ENCODE measurements at places on chromosomes 16 and 17.
A peak's percentile ranks its signal among the peaks of the same experiment; 100 is the strongest.

DNA sequence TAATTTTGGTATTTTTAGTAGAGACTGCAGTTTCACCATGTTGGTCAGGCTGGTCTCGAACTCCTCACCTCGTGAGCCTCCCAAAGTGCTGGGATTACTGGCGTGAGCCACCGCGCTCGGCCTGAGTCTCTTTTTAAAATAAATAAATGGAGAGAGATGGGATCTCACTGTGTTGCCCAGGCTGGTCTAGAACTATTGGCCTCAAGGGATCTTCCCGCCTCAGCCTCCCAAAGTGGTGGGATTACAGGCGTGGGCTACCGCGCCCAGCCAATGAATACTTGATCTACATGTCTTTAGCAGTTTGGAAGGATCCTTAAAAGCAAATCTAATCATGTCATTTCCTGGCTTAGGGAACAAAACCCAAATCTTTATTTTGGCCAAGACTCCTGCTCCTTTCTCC, 1.2 kb downstream of the DHODH start:
- DNase-seq: no peak

GRCh38 chr17:43732958-43733357, 25.6 kb downstream of the SOST start:
- DNase-seq: no peak

DNA sequence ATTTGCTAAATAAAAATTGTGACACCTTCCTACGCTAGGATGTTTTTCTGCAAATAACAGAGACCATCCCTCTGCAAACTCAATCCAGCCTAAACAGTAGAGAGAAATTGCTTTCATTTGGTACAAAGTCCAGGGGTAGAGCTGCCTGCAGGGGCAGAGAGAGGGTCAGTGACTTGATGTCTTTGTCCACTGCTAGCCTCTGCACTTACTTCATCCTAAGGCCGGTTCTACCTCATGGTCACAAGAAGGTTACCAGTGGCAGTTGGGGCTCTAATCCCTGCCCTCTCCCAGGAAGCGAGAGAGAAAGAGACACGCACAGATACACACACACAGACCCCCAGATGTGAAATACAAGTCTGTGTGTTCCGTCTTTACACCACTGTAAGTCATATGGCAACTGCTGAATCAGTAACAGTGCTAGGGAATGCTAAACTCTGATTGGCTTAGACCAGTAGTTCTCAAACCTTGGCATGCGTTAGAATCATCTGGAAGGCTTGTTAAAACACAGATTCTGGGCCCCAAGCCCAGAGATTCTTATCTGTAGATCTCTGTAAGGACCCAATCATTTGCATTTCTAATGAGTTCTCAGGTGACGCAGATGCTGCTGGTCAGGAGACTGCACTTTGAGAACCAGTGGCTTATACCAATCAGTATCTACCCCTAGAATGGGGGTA, 13.1 kb upstream of the LPCAT2 start:
- DNase-seq: no peak

GRCh38 chr17:44587339-44587738, 30.1 kb downstream of the FZD2 start:
- DNase-seq: no peak

- no peak for DNase-seq
Measured at GRCh38 chr17:80376531-80376930, 38.4 kb upstream of the ENDOV start.

DNA sequence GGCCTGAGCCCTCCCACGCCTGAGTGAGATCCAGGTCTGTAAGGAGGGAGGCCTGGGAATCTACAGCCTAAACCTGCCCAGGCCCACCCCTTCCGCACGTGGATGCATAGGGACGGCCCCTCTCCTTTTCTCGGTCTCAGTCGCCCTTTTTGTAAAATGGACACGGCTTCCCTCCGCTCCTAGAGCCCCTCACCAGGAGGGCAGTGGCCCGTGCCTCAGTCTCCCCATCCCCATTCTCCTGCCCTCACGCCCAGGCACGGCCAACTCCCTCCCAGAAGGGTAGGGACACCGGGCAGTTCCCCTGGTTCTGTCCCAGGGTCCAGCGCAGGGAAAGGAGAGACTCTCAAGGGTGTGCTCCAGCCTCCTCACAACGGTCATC, 48.1 kb downstream of the WNT3 start:
- no peak for DNase-seq

DNA sequence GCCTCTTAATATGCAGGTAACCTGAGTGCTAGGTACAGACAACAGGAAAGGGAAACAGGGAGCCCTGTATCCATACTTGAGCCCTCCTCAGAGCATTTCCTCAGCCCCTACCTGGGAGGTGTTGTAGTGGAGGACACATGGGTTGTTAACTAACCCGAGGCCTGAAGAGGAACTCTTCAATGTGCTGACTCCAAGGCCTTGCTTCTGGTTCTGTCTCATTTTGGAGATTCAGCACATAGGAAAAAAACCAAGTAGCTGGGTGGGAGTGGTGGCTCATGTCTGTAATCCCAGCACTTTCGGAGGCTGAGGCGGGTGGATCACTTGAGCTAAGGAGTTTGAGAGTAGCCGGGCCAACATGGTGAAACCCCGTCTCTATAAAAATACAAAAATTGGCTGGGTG, 24.8 kb downstream of the SNX11 start:
- no peak for DNase-seq

DNA sequence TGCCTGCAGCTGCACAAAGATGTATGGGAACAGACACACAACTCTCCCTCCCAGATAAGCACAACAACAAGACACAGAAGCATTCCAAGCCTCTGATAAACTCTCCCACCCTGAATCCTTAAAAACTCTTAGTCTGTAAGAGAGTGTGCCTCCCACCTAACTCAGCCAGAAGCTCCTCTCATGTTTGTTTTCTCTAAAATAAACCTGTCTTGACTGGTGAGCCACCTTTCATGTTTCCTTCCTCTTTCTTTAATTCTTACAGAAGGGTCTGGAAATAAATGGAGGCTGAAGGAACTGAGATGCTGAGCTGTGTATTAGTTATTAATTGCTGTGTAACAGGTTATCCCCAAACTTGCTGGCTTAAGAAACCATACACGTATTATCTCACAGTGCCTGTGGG, 57.2 kb downstream of the MEOX1 start:
- no peak for DNase-seq

DNA sequence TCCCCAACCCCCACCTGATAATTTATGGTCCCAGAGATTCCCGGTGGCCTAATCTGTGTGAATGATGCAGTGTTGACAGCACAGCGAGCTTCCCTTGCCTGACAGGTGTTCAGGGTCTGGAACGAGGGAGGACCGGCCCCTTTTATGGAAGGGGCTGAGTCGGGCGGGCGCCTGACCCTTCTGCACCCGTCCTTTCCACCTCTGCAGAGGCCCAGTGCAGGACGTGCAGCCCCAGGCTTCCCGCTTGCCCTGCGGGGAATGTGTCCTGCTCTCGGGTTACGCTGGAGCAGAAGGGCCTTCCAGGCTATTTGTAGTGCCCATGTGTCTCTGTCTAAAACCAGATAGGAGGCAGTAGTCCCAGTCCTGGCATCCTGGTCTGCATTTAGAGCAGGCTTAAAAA, 16.2 kb downstream of the SMTNL2 start:
- no peak for DNase-seq

DNA sequence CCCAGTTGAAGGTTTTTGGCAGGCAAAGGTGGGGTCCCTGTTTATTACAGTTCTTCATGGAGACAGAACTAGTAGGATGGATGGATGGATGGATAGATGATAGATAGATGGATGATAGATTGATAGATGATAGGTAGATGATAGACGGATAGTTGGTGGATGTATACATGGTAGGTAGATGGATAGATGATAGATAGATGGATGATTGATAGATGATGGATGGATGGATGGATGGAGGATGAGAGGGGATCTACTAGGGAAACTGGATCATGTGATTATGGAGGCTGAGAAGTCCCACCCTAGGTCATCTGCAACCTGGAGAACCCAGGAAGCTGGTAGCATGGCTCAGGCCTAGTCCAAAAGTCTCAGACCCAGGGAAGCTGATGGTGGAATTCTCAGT, 88.6 kb downstream of the ABCC1 start:
- DNase-seq: no peak

GRCh38 chr17:7445619-7445968, 733 bp downstream of the CHRNB1 start:
- no peak for DNase-seq

- DNase-seq: no peak
Measured at GRCh38 chr17:43967251-43967875, 13.6 kb upstream of the PYY start.

DNA sequence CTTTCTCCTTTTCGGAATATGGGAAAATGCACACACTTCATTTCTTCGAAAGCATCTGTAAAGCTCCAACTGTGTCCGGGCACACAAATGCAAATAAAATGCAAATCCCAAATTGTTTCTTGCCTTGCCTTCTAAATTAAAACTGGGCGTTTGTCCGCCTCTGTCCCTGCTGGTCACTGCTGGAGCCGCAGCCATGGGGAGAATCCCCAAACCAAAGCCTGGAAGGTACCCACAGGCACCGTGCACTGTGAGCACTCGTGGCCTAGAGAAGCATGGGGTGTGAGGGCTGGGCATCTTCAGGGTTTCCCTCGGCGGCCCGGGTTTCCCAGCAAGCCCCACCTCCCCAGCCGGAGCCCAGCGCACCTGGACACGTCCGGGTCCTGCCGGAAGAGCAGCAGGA, 2.9 kb downstream of the SLC47A2 start:
- DNase-seq: no peak

DNA sequence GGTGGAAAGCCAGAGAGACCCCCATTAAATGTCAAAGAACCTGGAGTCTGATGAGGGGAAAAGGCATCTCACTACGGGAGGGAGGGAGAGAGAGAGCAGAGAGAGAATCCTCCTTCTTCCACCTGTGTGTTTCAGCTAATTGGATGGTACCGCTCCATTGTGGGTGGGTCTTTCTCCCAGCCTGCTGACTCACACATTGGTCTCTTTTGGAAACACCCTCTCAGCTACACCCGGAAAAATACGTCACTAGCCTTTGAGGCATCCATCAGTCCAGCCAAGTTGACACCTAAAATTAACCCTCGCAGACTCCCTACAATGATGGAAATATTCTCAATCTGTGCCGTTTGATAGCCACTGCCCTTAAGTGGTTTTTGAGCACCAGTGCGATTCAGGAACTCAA, 100.4 kb downstream of the ELAC2 start:
- no peak for DNase-seq

- DNase-seq: no peak
Measured at GRCh38 chr16:2154533-2155090, 970 bp upstream of the TRAF7 start.

GRCh38 chr17:40056379-40057015, 2.3 kb upstream of the MED24 start:
- no peak for DNase-seq

GRCh38 chr17:27332047-27332393, 38.1 kb downstream of the WSB1 start:
- no peak for DNase-seq

DNA sequence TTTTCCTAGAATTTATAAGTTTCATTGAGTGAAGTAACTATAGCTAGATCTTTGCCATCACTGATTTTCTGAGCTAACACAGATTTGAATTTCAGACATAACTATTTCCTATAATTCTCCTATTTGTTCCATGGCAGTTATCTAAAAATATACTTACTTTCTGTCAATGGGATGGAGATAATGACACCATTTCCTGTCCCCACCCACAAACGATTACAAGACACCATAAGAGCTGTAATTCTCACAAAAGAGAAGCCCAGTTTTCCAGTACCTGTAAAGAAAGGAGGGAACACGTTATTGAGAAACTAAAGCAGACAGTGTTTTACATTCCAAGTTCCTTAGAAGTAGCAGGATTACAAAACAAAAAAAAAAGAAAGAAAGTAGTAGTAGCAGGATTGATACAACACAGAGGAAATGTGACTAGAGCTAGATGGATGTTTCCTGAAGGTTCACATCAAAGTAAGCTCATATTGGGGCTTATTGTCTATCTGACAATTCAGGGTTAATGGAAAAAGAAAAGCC, 110.9 kb upstream of the TOB1 start:
- DNase-seq: no peak

- peak; percentile 1 for DNase-seq
Measured at GRCh38 chr17:54900457-54901229, at the start of gene TOM1L1. Gene TOM1L1 (plus strand): TSS chr17:54900852. CDS start chr17:54900866, 14 bp downstream.

DNA sequence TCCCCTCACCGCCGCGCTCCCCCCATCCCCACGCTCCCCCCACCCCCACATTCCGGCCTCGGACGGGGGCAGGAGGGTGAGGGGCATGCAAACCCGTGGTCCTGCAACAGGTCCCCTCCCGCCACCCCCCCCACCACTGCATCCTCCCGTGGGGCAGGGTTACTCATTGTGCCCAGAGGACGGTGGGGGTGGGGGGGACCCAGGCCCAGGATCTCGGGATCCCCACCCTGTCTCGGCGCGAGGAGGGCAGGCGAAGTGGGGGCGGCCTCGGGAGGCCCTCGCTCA, 8.5 kb downstream of the SLC22A31 start:
- no peak for DNase-seq

DNA sequence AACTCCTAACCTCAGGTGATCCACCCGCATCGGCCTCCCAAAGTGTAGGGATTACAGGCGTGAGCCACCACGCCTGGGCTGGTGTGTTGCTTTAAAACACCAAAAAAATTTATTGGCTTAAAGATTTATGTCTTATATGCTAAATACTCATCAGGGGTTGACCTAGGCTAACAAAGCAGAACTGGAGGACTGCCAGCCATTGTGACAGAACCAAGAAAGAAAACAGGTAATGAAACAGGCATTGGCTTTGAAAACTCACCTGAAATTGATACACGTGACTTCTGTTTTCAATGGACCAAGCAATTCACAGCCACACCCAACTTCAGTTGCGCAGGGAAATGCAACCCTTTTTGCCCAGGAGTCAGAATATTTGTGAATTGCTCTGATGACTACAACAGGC, 4.9 kb upstream of the PHAF1 start:
- DNase-seq: no peak

GRCh38 chr17:74599448-74599939, 7.4 kb upstream of the CD300LD start:
- no peak for DNase-seq

GRCh38 chr16:1687427-1688316, 9.6 kb downstream of the JPT2 start:
- DNase-seq: no peak

- DNase-seq: no peak
Measured at GRCh38 chr16:54288030-54288834, 1.6 kb upstream of the IRX3 start.

DNA sequence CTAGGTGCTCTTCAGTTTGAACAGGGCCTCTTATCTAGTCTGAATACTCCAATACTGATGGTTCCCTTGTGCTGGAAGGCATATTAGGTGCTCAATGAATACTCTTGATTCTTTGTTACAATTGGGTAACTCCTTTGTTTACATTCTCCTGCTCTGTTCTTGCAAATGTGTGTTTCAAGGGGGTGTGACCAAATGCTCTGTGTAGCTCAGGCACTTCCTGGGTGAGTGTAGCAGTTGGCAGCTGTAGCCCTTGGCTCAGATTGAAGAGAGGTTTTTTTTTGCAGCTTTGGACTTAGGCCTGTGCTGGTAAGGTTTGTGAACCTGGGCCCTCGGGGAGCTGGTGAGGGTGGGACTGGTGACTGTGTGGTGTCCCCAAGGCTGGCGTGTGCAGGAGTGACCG, 20.2 kb downstream of the TBCD start:
- DNase-seq: no peak

GRCh38 chr17:49180303-49180702, 30.1 kb downstream of the GNGT2 start:
- DNase-seq: peak; percentile 49

Data from stimulated activated CD4-positive, alpha-beta T cell treated with anti-CD3 and anti-CD28 coated beads, TNF-alpha, amount 100 ng/mL, for 1 hour (primary cell).